ENCODE measurements at places on chromosomes 16 and 17.

DNA sequence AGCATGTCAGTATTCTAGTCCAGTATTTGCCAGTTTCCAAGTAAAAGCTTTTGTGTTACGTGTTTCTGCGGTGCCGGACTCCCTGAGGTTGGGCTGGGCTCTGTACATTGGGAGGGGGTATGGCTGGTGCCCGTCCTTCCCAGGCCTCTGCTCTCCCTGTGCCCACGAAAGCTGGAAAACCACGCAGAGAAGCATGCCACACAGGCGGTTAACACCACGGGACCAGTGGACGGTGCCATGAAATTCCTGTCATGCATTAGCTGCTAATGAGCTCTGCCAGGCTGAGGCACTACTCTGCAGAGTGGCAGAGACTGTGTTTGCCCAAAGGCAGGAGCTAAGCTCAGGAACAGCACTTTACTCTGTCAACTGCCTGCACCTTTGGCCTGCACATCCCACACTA, 8.1 kb downstream of the SMIM5 start:
- no peaks in the 10 kb centered on the region for H3K27me3 ChIP-seq
- H3K27ac ChIP-seq: no peak overlapping the region
- no peak overlapping the region for H3K4me3 ChIP-seq
- H3K36me3 ChIP-seq: no peaks in the 10 kb centered on the region
- peaks cover 8% of the 10 kb centered on the region for H3K4me1 ChIP-seq

GRCh38 chr16:85123891-85124635, 11.8 kb upstream of the CIBAR2 start:
- no peaks in the 10 kb centered on the region for H3K4me1 ChIP-seq
- no peak overlapping the region for H3K4me3 ChIP-seq
- DNase-seq: no peak

DNA sequence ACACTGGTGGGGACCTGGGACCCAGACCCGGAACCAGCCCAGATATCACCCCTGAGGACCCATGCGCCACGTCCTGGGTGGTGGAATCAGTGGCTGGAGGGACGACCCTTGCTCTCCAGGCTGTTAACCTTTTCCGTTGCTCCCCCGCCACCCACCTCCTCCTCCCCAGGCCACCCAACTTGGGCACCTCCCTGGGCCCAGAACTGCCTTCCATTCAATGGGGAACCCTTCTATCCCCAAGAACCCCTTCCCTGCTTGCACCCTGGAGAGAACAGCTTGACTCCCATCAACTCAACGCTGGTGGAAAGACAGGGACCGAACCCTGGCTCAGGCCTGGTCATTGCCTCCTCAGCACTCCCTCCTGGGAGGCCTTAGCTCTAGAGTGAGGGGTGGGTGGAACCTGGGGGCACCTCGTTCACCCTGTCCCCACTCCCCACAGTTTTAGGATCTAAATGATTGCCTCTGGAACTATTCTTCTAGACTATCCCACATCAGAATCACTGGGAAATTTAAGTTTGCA, 5.7 kb upstream of the IL32 start:
- H3K27ac ChIP-seq: peak overlapping the region; percentile 93
- H3K4me3 ChIP-seq: peak overlapping the region; percentile 90
- no peaks in the 10 kb centered on the region for H3K27me3 ChIP-seq
- H3K4me1 ChIP-seq: peaks cover 52% of the 10 kb centered on the region

GRCh38 chr16:9900576-9900975, 281.7 kb downstream of the GRIN2A start:
- H3K36me3 ChIP-seq: no peaks in the 10 kb centered on the region
- no peak for DNase-seq
- H3K27me3 ChIP-seq: no peaks in the 10 kb centered on the region
- H3K4me3 ChIP-seq: no peak overlapping the region
- H3K4me1 ChIP-seq: no peaks in the 10 kb centered on the region

Measured in T-helper 2 cell treated with Interferon-gamma antibody and Interleukin-4, amounts not matched to agents 5 μg/mL and 100 μg/mL, for 36 hours (primary cell).